Hippocampal formation (tissue), 2 donors: ENCODE measurements at places on chromosomes 3 and 15.

- no peak for DNase-seq
These were observed 22.5 kb upstream of the THBS1 start for GRCh38 chr15:39558421-39558820.

- DNase-seq = no peak
These were observed 425.8 kb upstream of the MDFIC2 start for GRCh38 chr3:70738291-70738681.

GRCh38 chr3:117286488-117286887 lies 576.9 kb downstream of the TUSC7 start:
- no peak for DNase-seq

DNA sequence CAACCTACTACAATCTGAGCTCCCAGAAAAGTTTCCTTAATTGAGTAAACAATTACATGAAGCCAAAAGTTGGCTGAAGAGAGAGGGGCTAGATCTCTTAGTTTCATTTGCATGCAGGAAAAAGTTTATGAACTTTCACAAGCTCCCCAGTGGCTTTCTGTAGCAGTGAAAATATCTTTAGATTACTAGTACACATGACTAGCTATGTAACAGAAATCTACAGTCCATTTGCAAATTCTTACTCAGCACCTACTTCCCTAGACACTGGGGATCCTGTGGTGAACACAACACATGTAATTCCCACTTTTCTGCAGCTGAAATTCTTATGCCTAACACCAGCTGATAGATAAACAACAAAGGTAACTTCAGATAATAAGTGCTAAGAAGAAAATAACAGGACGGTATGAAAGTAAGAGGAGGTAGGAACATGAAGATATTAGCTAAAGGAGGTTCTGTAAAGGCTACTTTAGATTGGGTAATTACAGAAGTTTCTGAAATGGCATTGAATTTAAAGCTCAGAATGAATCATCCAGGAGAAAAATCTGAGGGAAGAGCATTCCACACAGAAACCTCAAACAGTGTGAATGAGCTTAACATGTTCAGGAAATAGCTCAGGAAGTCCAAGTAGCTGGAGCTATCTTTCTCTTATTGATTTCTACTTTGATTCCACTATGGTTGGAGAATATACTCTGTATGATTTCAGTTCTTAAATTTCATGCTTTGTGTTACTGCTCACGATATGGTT lies 204.8 kb downstream of the MAGI1 start:
- no peak for DNase-seq

DNA sequence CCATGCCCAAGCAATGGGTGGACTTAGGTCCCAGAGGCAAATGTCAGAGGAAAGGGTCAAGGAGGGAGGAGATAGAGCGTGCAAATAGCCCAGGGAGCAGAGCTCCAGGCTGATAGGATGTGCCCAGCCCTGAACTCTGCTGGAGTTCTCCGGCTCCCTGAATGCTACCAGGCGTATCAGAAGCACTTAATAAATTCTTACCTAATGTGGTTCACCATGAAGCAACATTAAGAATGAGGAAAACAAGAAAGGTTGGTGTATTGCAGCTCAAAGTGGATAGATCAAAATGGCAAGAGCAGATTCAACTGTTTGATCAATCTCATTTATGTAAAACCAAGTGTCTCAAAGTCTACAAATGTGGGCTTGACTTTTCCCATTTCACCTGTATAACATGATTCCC lies 38.3 kb downstream of the PXYLP1 start:
- DNase-seq = no peak

DNA sequence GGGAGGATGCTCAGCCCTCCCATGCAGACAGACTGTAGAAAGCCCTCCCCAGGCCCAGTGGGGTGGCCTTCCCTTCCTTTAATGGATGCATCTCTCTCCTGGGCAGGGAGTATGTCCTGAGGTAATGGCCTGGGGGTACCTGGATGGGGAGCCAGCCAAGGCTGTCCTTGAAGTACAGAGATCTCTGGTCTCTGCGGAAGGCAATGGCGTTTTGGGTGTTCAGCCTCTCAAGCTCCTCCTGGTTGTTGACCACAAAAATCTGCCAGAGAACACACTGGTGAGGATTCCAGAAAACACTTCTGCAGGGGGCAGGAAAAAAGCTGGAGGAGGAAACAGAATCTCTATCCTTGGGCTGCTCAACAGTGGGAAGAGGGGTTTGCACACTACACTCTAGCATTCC lies 28.9 kb downstream of the EAF1 start:
- DNase-seq = no peak

DNA sequence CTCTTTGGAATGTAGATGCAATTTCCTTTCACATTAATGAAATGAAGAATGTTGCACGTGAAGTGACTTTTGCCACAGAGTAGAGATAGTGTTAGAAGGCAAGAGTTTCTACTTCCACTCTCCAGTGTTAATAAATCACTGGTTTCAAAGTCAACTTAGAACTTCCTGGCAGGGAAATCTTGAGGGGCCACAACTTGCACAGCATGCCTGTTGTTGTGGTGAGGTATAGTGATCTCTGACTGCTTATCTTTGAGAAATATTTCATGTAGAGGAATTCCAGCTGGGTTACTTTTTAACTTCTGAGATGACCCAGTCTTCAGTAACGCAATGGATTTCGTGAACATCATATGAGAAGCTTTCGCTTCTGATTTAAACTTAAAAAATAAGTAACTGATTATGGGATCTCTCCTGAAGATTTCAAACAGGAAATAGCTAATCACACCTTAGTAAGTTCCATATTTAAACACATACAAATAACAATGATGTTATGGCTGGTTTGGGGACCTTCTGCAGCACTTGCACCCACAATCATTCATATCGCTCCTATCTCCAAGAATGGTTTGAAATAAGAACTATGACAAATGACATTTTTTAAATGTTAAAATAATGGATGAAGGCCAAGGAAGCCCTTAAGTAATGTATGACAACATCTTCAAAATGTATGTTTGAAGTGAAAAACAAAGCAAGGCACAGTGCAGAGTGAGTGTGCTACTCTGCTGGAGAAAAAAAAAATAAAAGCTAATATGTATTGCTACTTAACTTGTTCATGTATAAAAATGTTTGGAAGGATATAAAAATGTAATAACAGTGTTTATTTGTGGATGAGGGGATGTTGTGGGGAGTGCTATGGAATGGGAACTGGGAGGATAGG lies 726.5 kb upstream of the NECTIN3 start:
- no peak for DNase-seq

DNA sequence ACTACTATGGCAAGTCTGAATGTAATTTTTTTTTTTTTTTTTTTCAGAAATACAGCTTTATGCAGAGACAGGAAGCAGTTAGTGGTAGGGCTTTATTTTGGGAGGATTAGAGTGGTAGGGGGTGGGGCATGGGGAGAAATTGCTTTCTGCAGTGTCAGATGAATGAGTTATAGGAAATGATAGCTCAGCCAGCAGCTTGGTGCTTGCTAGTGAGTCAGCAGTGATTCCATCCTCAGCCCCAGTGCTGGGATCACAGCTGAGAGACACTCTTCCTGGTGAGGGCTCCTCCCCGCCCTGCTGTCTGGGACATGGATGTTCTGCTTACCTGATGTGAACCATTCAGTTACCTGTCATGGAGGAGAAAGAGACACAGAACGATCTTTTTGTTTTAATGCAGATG lies 39.6 kb downstream of the SEMA6D start:
- no peak for DNase-seq

GRCh38 chr3:396293-396692 lies 199.7 kb downstream of the CHL1 start:
- DNase-seq = no peak

DNA sequence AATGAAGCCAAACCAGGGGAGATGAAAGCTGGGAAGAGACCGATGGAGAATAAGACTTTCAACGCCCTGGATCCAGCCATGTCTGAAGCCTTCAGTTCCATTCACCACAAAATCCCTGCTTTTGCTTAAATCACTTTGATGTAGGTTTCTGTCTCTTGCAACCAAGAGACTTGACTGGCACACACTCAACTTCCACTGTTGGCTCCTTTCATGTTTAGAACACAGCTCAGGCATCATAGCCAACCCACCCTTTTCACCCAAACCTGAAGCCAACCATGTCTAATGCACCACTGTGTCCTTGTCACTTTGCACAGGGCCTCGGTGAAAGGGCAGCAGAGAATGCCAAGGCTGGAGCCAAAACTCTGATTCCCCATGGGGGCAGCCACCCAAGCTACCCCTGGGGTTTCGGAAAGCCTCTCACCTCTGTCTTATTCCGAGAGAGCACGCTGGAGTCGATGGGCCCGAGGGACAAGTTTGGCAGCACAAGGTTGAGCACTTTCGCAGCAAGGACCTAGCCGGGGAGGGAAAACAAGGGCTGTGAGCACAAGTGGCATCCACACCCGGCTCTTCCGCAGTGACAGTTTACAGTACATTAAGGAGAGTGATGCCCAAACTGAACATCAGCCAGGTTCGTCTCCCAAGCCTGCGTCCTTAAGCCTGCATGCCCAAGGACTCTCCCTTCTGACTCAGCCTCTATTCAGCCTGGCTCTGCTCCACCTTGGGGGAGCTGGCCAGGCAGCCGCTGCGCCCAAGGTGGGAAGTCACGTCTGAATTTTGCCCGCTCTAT lies 37.6 kb downstream of the ABTB1 start:
- no peak for DNase-seq

- no peak for DNase-seq
These were observed 22.2 kb upstream of the CLDN18 start for GRCh38 chr3:137987723-137988122.

DNA sequence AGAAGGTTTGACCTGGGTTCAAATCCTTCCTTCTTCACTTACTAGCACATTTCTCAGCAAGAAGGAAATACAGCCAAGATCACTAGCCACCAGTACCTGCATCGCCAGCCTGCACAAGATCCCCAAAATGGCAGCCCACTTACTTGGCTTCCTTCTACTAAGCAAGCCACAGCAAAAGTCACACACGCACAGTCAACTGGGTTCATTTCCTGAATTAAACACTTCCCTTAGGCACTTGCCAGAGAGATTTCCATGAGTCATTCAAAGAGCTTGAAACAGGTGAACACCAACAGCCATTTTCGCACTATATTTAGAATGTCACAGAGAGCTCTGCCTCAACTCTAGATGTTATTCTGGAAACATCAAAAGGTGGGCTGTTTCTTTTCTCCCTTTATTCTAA lies 42.6 kb downstream of the MGLL start:
- DNase-seq = no peak

DNA sequence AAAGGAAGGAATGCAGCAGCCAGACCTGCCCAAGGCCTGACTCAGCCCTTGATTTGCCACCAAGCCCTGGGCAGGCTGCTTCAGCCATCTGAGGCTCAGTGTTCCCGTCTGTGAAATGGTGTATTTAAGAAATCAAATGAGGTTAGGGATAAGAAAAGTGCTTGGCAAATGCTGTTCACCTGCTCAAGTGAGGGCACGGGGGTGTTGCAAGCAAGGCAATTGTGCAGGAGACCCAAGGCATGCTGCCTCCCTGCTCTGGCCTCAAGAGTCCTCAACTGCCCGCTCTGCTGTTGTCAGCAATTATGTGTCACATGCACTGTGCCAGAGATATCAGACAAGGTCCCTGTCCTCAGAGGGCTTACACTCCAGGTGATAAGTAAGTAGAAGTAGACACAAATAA lies 101.8 kb downstream of the TPRA1 start:
- DNase-seq = no peak

DNA sequence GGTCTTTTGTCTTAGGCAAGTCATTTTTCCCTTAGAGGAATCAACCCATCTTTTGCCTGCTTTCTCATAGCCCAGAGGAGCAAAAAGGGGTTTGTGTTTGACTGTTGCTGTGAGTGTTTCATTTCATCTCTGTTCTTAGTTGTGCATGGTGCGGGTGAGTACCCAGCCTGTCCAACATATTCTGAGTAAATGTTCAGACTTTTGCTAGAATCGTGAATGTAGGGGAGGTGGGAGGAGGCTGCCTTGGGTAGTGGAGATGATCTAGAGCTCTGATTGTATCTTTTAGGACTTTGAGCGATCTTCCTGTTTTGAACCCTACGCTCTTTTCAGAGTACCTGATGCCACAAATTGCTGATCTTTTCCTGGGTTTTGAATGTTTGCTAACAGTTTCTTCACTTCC lies 123.1 kb downstream of the ZNF609 start:
- DNase-seq = no peak

DNA sequence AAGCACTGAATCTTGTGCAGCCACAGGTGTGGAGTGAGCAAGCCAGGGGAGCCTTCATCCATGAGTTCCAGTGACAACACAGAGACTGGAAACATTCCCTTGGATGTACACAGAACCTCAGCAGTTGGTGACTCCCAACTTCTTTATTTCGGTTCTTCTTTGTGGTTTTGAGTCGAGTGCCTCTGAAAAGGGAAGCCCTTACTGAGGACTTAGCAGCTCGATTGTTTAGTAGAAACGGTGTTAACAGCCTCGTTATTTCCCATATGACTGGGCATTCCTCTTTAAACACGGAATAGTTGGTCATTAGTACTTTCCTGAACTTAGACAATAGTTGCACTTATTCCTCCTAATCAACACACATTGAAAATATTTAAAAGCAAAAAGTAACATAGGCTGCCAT lies 7.7 kb downstream of the SLCO3A1 start:
- no peak for DNase-seq

DNA sequence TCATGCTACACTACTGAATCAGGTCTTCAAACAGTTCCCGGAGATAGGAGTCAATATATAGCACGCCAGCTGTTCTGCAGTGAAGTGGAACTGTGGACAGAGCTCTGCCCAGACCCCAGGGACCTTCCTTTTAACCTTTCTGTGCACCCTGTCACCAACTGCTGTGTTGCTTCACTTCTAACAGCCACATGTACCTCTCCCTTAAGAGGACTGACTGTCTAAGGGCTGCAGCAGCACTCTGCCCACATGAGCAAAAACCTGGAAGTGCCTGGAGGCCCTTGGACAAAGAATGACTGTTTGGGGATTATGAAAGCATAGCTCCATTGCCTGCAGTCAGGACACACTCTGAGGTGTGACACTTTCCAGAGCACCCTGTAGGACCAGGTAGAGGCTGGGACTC lies 88.3 kb upstream of the CTNNB1 start:
- no peak for DNase-seq

GRCh38 chr3:141430316-141430715 lies 56.5 kb upstream of the RASA2 start:
- no peak for DNase-seq

DNA sequence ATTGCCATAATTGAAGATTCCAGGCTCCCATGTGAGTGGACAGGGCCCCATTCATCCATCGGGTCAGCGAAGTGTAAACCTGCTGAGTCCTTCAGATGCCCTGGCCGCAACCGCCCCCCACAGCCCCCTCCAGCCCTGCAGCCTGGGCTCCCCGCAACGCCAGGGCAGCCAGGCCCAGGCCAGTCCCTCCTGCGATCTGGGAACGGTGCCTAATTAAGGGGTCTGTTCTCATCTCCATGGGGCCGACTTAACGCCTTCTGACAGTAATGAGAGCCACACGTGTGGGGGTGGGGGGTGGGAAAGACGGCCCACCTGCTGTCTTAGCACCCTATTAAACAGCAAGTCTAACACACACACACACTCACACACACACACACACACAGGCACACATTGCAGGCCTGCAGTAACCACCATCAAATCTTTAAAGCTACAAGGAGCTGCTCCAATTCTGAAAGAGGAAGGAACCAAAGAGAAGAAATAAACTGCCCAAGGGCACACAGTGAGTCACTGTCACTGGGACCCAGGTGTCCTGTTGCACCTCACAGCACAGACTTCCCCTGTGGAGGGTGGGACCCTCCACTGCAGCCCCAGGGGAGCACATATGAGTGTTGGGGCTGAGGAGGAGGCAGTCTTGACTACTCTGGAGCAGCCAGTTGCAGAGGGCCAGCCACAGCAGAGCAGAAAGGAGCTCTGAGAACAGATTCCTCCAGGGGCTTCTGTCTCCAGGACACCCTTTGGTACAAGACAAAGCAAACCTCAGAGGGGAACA lies 31.8 kb upstream of the HES1 start:
- DNase-seq = no peak
